NCI-H2081 treated with DMSO at 0.1 percent for 48 hours (cell line): ENCODE measurements at places on chromosomes 4 and X.
A peak's percentile ranks its signal among the peaks of the same experiment; 100 is the strongest.

DNA sequence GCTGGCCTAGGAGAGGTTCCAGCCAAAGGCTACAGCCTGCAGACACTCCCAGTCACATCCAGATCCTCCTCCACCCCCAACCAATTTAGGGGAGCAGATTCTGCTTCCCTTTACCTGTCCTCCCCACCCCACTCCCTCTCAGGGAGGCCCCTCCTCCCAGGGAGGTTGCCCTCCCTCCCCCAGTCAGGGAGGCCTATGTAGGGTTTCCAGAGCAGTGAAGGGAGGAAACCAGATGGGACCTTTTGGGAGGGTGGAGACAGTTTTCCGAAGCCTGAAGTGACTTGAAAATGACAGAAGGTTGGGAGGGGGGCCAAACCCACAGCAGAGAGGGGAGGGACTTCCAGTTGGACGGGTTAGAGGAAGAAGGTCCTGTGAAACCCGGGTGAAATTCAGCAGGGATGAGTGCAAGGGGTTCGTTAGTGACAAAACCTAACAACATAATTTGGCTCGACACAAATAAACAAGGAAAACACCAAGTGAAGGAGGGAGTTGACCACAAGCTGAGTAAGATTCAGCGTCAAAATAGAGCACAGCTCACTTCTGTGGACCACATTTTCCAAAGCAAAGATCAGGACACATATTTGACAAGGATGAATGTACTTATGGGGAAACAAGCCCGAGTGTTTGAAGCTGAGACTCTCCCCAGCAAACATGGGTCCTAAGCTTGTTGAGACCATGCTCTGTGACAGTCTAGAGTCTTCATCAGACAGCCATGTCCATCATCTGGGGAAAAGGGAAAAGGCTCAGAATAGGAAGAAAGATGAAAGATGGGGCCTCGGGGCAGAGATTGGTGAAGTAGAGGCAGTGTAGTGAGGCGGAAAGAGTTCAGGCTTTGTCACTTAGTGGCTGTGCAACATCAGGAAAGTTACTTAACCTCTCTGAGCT, 46.4 kb downstream of the PRPS1 start:
- DNase-seq: no peak

GRCh38 chr4:40812386-40812785, 62.6 kb downstream of the NSUN7 start:
- DNase-seq: no peak

- no peak for DNase-seq
Measured at GRCh38 chr4:138522366-138522765, 280.2 kb upstream of the SLC7A11 start.

GRCh38 chr4:31442236-31442635, 722.1 kb downstream of the PCDH7 start:
- DNase-seq: no peak

DNA sequence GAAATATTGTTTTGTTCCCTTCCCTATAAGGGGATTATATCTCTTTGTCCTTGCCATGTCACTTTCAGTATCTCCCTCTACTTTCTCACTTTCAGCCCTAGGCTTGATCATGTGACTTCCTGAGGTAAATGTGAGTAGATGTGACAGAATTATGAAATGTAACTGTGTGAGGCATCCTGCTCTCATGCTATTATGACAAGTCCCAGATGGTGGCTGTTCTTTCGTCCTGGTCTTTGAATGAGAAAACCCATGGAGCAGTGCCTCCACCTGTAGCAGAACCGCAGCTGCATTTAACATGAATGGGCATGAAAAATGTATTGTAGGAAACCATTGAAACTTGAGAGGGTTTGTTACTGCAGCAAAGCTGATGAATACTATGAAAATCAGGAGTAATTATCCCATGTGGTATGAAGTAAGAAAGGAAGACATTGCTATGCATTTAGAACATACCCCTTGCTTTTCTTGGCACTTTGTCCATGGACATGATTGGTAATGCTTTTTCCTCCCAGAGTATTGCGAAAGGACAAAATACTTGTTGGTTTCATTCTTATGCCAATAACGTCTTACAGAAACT, 202.2 kb upstream of the GPRIN3 start:
- DNase-seq: no peak

GRCh38 chr4:56106180-56107147, 157.7 kb downstream of the CEP135 start:
- DNase-seq: no peak

- no peak for DNase-seq
Measured at GRCh38 chr4:68831642-68832041, 15.8 kb downstream of the UGT2B10 start.

DNA sequence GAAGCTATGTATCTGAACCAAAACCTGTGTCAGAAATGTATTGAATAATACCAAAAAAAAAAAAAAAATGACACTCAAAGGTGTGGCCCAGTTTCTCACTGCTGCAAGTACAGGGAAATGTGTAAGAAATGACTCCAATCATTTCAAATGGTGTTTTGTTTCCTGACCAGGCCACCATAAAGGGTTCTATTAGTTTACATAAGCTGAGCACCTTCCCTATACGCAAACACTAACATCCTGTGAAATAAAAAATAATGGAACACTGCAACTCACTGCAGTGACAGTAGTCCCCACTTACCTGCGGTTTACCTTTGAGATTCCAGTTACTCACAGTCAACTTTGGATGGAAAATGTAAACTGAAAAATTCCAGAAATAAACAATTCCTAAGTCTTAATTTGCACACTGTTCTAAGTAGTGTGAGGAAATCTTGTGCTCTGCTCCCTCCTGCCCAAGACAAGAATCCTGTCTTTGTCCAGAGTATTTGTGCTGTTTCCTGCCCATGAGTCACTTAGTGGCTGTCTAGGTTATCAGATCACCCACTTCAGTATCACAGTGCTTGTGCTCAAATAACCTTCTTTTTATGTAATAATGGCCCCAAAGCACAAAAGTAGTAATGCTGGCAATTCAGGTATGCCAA, 265.3 kb downstream of the RCHY1 start:
- no peak for DNase-seq

DNA sequence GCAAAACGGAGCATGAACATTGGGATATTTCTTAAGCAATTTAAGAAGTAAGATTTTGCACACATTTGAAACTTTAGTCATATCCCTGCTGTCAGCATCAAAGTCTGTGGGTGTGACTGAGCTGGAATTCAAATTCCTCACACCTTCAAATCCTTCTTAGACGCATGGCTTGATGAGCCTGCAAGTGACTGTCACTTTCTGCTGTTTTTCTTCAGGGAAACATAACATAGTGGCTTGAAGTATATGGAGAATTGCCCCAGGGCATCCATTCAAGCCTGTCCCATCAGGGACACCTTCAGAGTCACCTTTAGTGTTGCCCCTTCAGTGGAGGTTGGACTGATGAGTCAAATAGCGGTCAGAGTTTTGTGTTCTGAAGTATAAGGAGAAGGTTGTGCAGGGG, 17.4 kb downstream of the FHDC1 start:
- DNase-seq: no peak

DNA sequence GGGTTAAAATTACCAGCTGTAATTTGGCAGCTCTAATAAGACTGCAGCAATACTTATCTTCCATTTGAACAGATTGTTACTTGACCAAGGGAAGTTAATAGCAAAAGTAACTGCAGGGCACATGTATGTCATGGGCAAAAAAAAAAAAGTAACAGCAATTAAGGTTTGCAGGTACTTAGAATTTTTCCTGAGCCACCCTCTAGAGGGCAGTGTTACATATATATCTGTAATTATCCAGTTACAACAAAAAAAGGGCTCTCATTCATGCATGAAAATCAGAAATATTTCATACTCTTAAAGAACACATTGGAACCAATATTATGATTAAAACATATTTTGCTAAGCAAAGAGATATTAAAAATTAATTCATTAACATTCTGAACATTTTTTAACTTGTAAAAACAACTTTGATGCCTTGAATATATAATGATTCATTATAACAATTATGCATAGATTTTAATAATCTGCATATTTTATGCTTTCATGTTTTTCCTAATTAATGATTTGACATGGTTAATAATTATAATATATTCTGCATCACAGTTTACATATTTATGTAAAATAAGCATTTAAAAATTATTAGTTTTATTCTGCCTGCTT, 25.1 kb downstream of the XIAP start:
- DNase-seq: peak; percentile 19

DNA sequence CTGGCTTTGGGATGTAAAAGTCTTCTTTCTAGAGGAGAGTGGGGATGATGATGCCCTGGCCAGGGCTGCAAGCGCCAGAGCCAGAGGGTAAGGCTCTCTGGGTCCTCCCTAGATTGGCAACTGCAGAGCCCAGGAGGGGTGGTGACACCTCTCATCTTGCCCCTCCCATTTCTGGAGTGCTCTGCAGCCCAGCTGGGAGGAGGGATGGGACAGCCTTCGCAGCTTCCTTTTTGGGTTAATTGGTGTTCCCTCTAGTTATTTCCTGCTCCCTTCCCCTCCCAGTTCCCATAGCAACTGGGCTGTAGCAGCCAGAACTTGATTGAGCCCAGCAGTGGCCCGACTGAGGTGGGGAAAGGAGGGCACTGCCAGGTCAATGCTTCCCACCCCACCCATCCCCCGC, 19.2 kb downstream of the NALF2 start:
- DNase-seq: no peak

- DNase-seq: no peak
Measured at GRCh38 chr4:577499-578450, 1.7 kb upstream of the TMEM271 start.

DNA sequence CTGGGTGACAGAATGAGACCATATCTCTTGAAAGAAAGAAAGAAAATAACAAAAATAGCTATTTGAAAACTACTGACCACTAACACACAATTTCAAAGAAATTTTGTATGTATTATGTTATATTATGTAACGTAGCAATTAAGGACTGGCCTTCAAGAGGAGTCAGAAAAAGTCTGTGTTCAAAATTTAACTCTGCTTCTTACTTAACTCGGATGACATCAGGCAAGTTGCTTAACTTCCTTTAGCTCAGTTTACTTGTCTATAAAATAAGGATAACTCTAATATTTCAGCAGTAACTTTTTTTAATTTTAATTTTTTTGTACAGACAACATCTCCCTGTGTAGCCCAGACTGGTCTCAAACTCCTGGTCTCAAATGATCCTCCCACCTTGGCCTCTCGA, 14.6 kb upstream of the PRSS12 start:
- DNase-seq: no peak

DNA sequence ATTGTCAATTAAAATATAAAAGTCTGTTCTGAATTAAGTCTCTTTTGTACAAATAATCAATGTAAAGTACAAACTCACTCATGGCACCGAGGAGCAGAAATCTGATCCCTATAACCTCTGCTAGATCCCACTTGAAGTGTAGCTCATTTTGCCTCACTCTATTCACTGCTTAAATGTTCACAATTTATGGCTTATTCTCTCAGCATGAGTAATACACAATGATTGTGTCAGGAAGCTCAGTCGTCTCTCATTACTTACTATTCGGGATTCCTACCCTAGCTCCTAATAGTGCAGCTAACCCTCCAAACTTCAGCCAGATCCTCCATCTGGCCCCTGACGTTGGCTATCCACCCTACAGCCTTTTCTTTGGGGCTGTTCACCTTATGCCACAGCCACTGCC, 4.7 kb upstream of the AMMECR1 start:
- no peak for DNase-seq

GRCh38 chr4:95018785-95019184, 261.0 kb downstream of the BMPR1B start:
- no peak for DNase-seq

- DNase-seq: no peak
Measured at GRCh38 chr4:145580906-145581305, 38.3 kb upstream of the MMAA start.

GRCh38 chr4:87946766-87947165, 28.7 kb upstream of the SPP1 start:
- DNase-seq: no peak

GRCh38 chrX:154029439-154029838, 9.7 kb upstream of the IRAK1 start:
- no peak for DNase-seq

GRCh38 chrX:20284444-20284843, 17.7 kb upstream of the RPS6KA3 start:
- no peak for DNase-seq
